H7 (cell line): ENCODE measurements at places on chromosomes 3 and 15.

DNA sequence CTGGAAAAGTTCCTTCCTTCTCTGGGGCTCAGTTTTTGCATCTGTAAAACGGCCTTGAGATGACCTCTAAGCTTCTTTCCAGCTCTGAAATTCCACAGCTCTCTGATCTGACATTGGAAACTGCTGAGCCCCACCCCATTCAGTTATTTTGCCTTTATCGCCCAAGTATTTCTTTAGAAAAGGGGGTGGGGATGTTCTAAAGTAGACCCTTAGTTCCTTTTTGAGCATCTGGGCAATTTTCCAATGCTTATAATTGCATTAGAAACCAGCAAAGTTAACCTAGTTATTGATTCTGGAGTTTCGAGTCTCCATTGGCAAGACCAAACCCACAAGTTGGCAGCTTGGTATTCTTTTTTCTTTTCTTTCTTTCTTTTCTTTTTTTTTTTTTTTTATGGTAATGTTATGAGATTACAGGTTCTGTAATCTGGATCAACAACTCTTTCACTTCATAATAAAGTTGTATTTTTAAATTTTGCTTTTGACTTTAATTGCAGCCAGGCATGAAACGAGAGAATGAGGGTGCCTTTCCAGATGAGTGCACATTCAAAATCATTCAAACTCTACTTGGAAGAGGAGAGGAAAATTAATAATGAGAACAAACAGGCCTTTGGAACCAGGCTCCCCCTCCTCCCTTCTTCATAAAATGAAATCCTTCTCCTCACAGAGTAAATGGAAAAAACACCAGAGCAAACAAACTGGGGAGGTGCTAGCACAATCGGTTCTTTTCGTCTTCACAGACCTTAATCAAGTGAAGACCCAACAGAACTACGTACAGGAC, 76.8 kb upstream of the LRIG1 start:
- DNase-seq: no peak

DNA sequence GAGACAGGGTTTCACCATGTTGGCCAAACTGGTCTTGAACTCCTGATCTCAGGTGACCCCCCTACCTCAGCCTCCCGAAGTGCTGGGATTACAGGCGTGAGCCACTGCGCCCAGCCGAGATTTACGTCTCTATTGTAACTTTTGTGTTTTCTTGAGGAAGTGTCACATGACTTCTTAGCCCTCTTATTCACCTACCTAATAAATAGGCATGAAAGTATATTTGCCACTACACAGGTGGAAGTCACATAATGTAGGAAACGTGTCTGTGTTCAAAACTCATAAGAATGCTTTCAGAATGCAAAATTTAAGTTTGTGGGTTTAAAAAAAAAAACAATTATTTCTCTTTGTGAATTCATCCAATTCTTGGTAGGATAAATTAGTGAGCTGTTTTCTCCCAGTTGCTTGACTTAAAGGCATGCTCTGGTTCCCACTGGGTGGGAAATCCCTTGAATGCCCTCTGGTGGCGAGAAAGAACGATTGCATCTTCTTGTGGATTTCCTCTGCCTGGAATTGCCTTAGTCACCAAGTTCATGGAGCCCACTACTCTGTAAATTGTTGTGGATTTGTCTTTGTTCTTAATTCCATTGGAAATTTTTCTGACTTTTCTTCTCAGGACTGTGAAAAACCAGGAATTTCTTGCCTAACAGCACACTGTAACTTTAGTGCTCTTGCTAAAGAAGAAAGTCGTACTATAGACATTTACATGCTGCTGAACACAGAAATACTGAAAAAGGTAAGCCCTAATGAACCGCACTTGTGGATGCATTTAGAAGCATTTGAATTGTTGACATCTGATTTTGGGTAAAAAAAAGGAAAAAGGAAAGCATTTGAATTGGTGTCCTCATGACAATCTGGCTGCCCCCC, 82.2 kb upstream of the CTDSPL start:
- DNase-seq: peak; percentile 83

GRCh38 chr3:136783708-136784191, 31.6 kb upstream of the STAG1 start:
- no peak for DNase-seq

- DNase-seq: no peak
These were observed 163.2 kb downstream of the SYNPR start for GRCh38 chr3:63441262-63441661.

DNA sequence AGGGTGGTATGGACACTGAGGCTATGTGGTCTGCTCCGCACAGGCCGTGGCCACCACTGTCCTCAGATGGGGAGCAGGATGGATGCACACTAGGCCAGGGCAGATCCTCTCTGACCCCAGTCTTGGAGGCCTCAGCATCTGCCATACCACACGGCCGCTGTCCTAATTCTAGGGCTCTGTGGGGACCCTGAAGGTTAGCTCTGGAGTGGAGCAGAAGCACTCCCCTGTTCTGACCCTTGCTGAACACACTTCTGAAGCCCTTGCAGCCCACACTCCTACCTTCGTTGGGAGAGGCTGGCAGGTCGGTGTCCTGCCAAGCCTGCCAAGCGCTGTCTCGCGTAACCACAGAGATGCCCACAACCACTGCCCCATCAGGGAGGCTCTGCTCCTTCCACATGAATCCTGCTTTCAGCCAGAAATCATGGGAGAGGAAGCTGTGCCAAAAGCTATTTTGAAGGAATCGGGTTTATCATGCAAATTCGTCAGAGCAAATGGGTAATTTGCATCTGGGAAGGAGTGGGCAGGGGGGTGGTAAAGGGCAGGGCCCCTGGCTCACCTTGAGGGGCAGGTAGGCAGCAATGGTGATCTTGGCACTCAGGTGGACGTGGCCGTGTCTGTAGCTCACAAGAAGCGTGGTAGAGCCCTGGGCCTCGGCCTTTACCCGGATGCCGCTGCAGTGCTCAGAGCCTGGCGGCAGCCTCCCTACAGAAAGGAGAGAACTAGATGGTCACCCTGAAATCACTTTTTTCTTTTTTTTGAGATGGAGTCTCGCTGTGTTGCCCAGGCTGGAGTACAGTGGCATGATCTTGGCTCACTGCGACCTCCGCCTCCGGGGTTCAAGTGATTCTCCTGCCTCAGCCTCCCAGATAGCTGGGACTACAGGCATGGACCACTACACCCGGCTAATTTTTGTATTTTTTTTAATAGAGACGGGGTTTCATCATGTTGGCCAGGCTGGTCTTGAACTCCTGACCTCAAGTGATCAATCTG, 54.4 kb downstream of the NUP210 start:
- DNase-seq: peak; percentile 79

DNA sequence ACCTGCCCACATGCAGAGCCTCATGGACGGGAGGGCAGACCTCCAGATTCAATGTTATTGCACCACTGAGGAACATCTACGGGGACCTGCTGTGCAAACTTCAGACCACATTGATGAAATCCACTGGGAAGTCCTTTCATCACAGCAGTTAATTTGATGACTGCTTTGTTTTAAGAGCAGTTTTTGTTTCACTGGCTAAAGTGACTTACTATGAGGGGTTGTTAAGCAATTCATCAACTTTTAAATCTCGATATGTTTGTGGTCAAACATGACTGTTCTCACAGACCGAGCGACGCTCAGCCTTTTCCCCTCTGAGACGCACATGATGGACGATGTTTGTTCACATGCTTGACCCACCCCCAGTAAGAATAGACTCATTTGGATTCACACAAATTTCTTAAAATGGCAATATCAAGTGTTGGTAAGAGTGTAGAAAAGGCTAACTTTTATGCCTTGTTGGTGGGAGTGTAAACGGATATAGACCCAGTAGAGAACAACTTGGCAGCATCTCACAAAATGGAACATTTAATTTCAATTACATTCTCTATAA, 35.9 kb upstream of the IREB2 start:
- no peak for DNase-seq

GRCh38 chr3:98012979-98013378, 22.1 kb downstream of the GABRR3 start:
- DNase-seq: no peak

DNA sequence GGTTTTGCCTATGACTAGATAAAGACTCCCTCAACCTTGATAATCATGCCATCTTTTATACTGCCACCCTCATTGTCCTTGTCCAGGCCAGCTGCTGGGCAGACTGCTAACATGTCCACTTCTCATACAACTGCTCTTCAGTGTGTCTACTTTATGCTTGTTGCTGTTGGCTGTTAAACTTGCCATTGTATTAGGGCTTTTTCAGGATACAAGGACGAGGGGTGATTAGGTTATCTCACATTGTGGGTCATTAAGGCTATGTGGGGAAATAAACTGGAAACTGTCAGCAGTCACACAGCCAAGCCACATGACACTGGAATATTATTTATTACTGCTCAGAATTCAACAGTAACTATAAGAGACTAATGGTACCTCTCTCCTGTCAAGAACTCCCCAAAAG, 36.1 kb downstream of the STARD9 start:
- DNase-seq: no peak

DNA sequence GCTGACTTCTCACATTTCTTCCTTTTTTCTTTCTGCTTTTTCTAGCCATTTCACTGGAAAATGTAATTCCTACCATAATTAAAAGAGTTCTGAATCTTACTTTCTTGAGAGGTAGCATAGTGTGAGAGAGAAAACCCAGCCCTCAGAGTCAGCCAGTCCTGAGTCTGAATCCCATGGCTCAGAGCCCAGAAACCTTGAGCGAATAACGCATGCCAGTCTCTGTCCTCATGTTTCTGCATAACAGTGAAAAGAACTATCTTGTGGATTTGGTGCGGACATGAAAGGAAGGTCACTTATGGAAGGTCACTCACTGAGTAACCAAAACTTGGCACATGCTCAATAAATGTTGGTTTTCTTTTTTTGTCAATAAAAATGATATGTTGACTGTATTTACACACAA, 29.3 kb upstream of the SLCO3A1 start:
- no peak for DNase-seq

GRCh38 chr3:79810581-79810980, 42.8 kb upstream of the ROBO1 start:
- DNase-seq: no peak

DNA sequence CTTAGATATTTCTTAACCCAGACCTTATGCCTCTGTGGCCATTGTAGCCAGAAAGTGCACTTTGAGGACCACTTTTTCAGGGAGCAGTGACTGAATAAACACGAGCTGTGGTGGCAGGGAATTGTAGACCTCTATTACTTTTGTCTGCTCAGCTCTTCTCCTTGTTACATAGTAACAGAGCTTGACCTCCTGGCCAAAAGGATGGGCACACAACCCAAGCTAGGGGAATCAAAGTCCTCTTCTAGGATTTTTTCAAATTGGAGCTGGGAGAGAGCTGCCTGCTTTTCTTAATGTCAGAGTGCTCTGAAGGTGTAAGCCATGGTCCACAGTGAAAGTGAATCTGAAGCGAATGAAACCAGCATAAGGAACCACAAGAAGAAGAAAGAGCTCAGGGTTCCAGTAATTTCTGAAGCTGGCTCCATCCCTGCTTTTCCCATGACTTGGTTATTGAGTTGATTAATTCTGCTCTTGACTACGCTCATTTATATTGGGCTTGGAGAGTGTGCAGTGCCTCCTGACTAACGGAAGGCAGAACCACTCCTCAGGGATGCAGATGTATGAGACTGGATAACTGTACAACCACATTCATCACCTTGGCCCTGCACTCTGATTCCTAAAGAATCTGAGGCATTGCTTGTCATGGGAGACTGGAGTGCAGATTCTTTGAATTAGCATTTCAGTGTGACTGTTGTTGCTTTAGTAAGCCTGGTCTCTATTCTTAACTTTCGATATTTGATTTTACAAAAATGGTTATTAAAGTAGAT, 60.9 kb downstream of the TLNRD1 start:
- no peak for DNase-seq

- no peak for DNase-seq
These were observed 64.7 kb upstream of the CCDC39 start for GRCh38 chr3:180743813-180744590.

DNA sequence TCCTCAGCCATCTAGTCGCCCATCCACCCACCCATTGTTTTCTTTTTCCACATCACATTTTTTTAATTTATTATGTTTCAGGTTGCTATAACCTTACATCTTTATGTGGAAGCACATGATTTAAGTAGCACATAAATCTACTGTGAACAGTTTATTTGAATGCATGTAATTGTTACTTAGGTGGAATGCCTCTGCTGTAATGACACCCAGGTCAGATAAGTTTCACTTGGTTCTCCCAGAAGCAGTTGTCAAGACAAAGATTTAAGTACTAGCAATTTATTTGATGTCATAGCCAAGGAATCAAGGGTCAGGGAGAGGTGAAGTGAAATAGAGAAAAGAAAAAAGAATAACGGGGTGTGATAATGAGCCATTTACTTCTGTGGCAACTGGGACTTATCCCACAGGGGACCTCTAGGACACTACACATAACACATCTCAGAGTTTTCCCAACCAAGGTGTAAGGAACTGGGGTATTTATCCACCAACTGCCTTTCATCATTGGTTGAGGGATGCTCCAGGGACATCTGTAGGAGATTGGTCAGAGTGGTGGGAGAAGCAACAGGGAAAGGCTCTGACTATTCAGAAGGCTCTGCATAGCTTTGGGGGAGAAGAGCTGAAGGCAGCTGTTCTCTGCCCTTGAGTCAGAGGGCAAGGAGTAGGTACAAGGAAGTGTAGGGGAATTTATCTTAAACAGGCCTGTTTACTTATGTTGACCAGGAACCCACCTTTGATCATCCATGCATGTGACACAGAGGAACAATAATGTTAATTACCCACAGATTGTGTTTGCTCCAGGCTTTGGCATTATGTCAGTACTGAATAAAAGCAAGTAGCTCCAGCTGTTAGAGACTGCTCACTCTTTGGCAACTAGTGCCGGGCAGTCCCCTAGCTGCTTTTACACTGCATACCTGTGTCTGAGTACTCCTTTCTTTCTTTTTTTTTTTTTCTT, 94.8 kb downstream of the CD200R1L start:
- no peak for DNase-seq

DNA sequence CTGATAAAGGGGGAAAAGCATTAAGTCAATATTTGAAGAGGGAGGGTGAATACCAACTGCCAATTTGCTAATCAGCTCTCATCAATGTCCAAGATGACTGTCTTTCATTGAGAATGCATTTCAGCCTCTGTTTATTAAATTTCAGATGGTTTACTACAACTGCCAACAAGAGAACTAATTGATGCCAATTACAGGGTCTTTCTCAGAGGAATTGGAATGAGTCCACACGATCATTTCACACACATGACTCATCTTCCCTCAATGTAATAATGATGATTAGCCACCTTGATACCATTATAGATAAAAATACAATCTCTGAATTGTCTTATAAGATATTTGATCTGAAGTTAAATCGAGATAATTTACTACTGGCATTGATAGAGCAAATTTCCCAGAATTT, 1274.4 kb downstream of the ROBO2 start:
- no peak for DNase-seq

DNA sequence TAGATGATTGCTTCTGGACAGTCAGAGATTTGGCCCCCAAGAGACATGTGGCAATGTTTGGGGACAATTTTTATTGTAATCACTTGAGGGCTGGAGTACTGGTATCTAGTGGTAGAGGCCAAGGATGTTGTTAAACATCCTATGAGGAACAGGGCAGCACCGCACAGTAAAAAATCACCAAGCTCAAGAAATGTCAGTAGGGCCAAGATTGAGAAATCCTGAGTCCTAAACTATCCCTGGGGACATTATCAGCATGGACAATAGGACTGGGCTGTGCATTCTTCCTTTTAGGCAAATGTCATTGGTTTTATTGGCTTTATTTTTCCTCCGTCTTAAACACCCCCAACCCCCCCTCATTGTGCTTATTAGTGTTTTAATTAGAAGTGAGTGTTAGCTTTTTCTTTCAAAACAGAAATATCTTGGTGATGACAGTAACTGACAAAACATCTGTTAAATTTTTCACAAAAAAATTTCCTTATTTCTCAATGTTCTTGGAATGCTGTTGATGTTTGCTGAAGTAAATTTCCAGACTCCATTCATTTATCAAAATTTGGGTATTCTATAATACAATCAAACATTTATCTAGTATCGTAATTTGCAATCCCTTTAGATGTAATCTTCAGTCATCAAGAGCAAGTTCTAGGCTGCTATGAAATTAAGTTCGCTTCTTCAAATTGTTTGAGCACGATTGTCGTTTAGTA, 944.4 kb downstream of the VGLL3 start:
- DNase-seq: no peak
